ENCODE measurements at places on chromosomes 16 and 17. TPM values are rescaled to one million over a fixed set of nuclear protein-coding genes. Genes with fewer than 3 reads are reported as not detected.

DNA sequence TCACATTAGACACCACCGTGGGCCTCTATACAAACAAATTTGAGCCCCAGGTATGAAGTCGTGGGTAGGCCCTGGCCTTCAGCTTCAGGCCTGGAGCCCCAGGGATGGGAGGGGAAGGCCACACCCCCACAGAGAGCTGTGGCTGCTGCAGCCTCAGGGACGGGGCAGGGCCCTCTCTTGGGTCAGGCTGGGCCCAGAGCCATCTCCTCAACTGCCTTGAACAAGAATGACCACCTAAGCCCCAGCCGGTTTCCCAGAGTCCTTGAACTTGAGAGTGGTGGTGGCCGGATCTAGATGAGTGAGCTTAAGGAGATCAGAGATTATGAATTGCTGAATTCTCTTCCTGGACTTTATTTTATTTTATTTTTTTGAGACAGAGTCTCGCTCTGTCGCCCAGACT, 18.6 kb downstream of the SCNN1B start:
- no peak for DNase-seq

DNA sequence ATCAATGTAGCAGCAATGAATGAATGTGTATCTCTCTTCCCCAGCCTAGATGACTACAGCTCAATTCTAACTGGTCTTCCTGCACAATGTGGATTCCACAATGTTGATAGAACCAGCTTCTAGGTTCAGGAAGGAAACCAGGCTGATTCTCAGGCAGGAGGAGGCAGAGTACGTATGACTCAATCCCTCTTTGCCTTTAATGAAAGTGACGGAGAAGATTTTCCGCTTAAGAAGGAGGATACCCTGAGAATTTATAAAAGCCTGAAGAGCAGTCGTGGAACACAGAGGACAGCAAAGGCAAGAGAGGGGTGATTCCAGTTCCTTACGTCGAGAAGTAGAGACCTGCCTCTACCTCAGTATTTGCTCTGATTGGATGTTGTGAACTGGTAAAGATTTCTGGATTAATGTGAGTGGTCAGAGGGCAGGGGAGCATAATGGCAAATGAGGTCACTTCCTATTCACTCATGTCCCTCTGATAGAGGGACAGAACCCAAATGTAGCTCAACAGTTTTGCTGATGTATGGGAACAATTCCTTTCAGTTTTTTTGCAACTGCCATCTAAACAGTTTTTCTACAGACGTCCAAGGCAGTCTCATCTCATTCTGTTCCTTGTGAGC, 15.0 kb upstream of the SLC16A11 start:
- DNase-seq = no peak

SP2 gene
- 1.6 TPM for total RNA-seq

NOL11 gene
- total RNA-seq = 90.4 TPM

DNA sequence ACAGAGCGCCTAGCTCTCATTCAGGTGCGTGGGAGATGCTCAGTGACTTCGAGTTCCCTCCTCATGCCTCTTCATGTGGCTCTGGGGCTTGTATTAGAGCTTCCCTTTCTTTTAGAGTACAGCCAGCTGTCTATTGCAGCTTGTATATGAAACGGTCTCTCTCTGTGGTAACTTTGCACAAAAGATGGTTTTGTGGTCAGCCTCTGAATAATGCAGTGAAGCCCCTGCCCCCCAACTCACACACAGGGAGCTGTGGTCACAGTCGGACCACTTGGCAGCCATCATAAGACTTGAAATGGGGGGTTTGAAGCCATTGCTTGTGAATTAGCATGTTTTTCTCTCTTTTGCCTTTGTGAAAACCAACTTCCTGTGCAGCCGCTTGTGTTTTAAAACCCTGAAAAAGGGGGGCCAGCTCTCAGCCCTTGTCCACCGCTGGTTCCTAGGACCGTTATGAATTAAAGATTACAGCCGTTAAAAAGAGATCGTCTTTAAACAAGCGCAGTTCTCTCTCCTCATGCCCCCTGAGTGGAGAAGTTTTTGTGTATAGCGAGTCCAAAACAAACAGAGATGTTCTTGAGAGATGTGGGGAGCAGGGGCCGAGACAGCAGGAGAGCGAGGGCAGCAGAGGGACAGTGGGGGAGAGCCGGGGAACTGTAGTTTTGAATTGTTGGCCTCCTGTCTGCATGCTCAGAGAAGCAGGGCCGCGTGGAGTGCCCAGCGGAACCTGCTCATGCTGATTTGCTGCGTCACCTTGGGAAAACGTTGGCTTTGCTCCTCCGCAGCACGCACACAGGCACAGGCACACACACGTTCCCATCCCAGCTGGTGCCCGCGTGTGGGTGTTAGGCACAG, 199.0 kb downstream of the MSI2 start:
- DNase-seq = no peak

COX10 gene
- total RNA-seq = 18.0 TPM

DNA sequence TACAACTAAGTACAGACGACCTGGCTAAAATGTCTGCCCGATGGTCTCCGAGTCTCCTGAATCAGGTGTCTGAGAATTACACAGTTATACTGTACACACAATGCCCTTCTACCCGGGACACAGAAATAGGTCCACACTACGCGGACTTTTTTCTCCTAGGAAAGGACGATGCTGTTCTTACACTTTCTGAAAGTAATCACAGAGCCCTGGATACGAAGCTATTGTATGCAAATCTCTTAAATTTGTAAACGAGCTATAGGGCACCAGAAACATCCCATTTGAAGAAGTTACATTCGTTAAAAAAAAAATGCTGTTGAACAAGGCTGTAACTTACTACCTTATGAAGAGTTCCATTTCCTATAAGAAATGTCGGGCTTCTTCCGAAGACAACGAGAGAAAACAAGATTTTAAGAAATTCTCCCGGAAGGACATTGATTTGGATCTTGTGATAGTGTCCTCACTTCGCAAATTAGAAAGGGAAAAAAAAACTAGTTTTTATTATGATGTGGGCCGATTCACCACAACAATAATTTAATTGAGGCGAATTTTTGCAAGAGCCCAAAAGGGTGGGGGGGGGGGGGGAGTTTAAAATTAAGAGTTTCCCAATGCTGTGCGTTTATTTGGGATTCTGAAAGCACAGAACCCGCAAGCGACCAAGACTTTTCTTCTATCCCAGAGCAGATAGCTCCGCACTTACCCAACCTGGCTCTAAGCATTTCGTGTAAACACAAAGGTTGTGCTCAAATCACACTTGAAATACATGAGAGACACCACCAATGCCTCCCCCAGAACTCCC, 1.5 kb upstream of the SOX9 start:
- no peak for DNase-seq

DNA sequence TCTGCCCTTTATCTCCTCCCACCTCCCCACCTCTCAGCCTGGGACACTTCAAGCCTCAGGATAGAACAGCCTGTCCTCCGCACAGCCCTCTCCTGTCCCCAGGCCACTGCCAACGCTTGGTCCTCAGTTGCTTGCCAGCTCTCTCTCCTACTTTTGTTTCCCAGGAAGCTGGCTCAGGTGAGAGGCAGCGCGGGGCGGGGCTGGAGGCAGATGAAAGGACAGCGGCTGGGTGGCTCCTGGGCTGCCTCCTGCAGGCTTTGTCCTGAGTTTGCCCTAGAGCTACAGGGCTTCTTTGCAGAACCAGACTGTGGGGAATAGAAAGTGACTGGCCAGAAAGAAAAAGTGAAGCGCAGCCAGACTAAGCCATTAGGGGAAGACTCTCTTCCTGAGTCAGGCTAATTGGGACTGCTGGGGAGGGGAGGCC, 48.2 kb upstream of the CDC42EP4 start:
- DNase-seq = peak; percentile 65

DNA sequence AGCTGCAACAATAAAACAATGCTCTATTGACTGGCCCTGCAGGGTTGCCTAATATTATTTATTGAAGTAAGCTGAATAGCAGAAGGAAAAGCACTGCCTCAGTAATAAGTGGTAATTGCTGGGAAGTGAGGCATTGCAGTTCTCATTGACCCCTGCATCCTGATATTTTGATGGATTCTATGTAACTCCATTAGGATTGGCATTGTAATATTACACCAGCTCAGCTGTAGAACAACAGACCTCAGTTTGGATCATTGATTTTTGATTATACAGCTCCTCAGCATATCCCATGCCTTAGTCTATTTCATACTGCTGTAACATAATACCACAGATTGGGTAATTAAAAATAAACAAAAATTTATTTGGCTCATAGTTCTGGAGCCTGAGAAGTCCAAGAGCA, 650.6 kb upstream of the SALL1 start:
- DNase-seq = no peak

- no peak for DNase-seq
Observed at GRCh38 chr16:35516551-35516950, 2057.1 kb downstream of the TP53TG3F start.

DNA sequence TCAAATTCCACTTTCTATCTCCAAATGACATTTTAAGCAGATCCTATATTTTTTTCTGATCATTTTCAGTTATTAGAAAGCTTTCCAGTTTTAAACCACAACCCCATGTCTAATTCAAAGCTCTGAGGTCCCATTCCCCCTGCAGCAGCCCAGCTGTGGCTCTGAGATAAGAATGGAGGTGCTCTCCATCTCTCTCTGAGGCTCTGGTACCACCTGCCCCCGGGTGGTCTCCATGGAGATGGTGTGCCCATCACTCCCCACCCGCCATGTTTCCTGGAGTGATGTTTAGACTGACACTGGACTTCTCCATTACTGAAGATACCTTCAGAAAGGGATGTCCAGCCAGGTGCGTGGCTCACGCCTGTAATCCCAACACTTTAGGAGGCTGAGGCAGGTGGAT, 68.1 kb upstream of the SEC14L1 start:
- DNase-seq = no peak

GRCh38 chr17:77480509-77481215, 339.9 kb downstream of the SEC14L1 start:
- peak; percentile 45 for DNase-seq

CSF3 gene
- not detected for total RNA-seq

GRCh38 chr17:80951121-80952090, 40.2 kb upstream of the CHMP6 start:
- DNase-seq = no peak

- no peak for DNase-seq
Observed at GRCh38 chr16:68784721-68785120, 47.6 kb downstream of the CDH1 start.

- no peak for DNase-seq
Observed at GRCh38 chr16:87496447-87496801, 3.6 kb upstream of the ZCCHC14 start.

DNA sequence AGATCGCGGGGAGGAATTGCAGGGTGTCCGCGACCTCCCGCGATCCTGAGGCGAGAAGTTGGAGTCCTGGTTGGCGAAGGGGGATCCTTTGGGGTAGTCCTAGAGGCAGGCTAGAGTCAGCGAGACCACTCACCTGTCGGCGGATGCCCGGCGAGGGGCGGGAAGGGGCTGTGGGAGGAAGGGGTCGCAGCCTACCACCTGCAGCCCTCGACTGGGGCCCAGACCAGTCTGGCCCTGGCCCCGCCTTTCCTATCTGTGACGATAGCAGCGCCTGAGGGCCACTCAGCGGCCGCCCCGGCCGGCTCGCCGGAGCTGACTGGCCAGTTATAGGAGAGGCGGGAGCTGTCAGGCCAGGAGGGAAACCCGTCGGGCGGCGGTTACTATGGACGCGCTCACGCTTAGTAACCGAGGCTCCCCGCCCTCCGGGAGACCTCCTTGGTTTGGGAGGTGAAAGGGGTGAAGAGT, at the start of gene TEKT3:
Gene TEKT3, minus strand, starts transcription at position 213 of the 465 bp plus-strand sequence. CDS start 10,012 bp downstream, outside the sequence.
- peak; percentile 96 for DNase-seq

TBX2 gene
- not detected for total RNA-seq

DNA sequence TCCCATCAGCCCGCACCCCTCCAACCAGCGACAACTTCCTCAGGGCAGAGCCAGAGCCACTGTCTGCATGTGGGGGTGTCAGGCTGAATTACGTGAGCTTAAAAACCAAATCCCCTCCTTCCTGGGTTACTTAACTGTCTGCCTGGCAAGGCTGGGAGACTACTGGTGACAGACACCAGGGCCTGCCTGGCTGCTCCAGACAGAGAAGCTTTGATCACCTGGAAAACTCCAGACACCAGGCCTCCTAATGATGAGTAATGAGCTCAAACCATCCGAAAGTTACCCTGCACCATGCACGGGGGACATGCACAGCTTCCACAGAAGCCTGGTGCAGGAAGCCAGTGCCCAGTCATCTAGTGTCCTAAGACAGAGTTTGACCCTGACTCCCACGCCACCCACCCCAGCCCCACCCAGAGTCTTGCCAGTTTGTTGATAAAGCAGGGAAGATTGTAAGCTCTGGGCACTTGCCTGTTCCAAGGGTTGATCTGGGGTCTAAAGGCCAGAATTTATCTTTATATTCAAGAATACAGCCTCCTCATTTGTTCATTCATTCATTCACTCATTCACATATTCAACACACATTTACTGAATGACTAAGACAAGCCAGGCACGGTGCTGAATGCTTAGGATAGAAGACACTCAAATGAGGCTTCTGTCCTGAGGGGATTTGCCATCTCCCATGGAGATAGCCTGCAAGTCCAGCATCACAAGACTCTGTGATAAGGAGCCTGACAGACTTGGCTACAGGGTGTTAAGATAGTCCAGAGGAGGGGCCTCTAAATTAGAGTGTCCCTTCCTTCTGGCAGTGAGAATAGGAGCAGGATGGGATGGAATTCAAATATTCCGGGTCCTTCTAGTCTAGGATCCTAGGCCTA, 7.2 kb upstream of the CCDC182 start:
- no peak for DNase-seq

C17orf113 gene
- total RNA-seq = 2.2 TPM

DNA sequence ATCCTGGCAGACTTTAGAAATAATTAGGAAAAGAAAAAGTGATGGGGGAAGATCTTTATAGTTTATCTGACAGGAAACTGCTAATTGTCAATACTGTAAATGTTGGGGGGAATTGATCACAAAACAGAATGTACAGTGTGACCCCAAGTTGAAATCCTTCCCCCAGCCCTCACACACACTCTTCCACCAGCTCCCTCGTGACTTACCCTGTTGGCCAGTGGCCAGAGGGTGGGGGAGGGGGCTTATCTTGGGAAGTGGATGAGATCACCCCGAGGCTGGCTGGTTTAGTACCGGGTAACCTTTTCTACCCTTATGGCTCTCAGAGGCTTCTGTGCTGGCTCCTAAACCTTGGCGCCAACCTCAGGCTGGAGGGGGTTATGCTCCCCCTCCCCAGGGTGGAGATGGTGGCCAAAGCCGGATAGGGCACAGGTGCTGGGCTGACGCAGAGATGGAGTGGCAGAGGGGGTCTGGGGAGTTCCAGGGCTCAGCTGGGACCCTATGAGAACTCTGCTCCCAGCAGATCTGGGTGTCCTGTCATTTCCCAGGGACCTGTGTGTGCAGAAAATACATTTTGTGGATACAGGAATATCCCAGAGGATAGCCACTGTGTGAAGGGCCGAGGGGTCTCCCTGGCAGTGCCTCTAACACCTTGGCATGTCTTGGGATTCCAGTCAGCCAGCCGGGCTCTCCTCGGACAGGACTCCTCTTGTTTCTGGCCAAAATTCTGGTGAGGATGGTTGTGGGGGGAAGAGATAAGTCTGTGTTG, 18.6 kb downstream of the CDH16 start:
- DNase-seq = peak; percentile 31

TMC5 gene
- total RNA-seq = 0.32 TPM

GRCh38 chr17:76385892-76386786, 1.7 kb downstream of the SPHK1 start:
- peak; percentile 84 for DNase-seq
